HCT116 (cell line): ENCODE measurements at places on chromosomes 6 and 20.
A peak's percentile ranks its signal among the peaks of the same experiment; 100 is the strongest.

DNA sequence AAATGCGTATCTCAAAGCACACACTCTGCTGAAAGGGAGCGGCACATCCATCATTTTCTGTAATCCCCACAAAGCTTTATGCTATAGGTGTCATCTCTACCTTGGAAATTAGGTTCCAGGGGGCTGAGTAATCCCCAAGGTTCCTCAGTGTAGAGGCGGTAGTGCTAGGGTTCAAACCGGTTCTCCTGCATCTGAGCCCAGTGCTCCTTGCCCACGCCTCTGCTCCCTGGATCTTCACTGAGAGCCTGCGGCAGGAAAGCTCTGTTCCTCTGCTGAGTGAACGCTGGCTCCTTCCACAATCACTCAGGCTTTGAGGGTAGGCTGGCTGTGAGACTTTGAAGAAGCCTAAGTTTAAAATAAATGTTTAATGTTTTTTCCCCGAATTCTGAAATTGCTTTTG, 24.9 kb downstream of the SLC22A23 start:
- DNase-seq, result no peak

DNA sequence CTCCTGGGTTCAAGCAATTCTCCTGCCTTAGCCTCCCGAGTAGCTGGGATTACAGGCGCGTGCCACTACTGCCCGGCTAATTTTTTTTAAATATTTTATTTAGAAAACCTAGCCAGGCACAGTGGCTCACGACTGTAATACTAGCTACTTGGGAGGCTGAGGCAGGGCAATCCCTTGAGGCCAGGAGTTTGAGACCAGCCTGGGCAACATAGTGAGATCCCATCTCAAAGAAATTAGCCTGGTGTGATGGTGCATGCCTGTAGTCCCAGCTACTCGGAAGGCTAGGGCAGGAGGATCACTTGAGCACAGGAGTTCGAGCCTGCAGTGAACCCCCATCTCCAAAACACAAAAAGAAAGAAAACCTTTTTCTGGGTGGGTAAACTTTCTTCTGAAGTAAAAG, 2.4 kb downstream of the SLC44A4 start:
- DNase-seq, result no peak

DNA sequence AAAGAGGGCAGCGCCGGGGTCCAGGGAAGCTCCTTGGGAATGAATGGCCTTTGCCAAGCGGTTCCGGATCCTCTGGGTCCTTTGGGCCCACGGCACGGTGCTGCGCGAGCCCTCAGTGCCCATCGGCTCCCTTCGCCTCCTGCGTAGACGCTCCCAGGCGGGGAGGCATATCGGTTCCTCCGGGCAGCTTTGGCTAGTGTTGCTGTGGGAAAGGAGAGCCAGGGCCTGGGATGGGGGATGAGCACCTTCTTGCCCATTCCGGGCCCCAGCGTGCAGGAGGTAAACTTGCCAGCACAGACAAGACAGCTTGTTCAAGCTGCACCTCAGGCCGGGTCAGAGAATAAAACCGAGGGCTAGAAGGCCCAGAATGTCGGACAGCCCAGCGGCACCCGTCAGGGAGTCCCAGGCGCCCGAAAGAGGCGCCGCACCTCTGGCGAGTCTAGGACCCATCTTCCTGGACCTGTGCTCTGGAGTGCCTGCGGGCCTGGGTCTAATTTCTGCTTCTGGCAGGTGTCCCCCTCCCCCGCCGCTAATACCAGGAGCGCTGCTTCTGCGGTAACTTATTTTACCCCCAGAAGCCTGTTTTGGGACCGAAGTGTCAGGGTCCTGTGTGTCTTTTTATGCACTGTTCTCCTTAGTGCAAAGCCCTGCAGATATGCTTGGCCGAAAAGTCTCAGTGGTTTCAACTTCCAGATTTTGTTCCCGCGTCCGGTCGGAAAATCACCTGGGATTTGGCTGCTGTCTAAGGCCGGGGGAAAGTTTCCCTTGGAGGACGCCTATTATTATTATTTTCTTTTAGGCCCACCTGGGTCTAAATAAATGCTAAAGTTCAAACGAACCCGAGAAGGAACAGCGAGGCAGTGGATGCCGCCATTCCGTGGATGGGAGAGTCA, 1.7 kb upstream of the TFAP2C start:
- DNase-seq, result no peak

- no peak for DNase-seq
These were observed 2.1 kb downstream of the PTK6 start for GRCh38 chr20:63534831-63535651.

- DNase-seq, result peak; percentile 26
These were observed 13.3 kb upstream of the RBPJL start for GRCh38 chr20:45293041-45294002.

DNA sequence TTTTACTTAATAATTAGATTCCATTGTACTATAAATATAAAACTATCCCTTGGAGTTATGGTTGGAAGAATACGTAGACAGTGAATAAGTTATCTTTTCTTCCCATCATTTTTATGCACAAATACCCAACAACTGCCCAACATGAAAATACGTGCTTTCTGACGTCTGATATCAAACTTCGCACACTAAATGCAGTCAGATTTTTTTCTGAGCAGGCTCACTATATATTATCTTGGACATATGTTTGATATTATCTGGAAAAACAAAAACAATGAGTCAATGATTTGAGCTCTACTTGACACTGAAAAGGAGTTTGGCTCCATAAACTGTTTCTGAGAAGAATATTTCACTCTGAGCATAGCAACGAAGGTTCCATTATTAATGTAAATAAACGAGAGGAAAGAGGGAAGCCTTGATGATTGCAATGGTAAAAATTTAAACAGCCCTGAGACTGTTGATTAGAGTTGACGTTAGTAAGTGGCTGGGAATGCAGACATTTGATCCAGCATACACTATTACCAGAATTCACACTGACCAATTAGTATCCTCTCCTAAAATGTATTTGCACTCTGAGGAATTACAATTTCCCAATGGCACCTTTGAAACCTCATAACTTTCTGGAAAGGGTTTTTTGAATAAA, 1090.0 kb downstream of the EPHA7 start:
- no peak for DNase-seq
